Fibroblast of skin of scalp (primary cell): ENCODE measurements at places on chromosomes 4 and X.

DNA sequence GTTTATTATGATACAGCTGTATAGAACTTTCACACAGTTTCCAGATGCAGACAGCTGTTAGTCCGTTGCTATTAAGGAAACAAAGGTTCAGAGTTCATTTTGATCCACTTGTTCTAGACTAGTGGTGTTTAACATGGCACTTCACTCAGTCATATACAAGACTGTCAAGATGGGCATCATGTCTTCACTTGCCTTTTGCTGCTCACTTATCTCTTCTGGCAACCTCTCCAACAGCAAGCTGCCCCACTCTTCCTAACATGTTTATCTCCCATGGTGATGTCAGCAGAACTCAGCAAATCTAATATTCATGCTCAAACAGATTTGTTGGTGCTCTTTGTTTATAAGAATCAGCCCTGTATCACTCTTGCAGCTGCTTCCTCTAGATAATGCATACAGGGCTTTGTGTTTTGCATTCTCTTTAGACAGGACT, 236.2 kb upstream of the HAND2 start:
- no peak for DNase-seq

DNA sequence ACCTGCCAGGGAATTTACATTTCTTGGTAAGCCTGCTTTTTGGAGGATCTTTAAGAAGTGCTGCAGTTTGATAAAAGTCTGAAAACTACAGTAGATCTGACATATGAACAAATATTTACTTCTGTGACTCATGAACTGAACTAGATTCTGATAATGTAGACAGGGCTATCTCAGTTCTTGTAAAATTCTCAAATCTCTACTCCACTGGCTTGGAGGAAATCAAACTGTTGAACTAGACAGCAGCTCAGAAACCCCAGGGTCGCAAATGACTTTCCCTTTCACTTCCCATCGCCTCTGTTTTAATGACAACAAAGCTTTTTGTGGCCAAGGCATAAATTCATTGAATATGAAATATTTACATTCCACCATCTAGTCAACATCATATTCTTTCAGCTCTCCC, 15.4 kb upstream of the OCIAD1 start:
- DNase-seq, result no peak

- DNase-seq, result no peak
These were observed 95.8 kb downstream of the UPRT start for GRCh38 chrX:75369721-75370120.

GRCh38 chrX:47483306-47484268, 565 bp upstream of the ZNF41 start:
- peak; percentile 36 for DNase-seq

DNA sequence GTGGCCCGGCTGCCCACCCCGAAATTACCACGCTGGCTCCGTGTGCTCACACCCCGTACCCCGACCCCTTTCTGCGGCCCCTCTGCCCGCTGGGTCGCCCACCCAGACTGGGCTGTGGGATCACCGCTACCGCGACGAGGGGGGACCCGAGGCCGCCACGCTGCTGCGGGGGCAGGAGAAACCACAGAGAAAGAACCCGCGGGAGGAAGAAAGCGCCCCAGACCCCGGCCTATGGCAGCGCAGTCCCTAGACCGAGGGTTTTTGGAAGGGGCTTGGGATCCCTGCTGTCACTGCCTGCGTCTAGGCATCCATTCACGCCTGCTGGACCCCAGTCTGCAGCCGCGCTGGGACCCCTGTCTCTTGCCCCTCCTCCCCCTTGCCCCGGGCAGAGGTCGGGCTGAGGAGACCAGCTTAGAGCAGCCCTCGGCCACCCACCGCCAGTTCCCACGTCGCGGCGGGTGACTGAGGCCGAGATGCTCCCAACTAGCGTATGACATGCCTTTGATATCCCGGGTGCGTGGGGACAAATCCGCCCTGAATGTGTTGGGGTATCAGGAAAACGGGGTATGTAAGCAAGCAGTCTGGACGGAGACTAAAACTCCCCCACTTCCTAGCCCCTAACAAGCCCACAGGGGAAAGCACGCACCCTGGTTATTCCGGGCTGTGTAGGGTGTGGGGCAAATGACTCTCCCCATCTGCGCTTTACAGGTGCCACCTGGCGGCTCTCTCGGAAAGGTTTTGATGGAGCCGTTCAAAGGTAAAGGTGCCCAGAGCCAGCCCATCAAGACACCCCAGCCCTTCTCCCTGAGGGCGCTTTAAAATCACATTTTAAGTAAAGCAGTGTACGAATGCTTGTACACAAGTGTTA, 862 bp upstream of the INPP4B start:
- no peak for DNase-seq

DNA sequence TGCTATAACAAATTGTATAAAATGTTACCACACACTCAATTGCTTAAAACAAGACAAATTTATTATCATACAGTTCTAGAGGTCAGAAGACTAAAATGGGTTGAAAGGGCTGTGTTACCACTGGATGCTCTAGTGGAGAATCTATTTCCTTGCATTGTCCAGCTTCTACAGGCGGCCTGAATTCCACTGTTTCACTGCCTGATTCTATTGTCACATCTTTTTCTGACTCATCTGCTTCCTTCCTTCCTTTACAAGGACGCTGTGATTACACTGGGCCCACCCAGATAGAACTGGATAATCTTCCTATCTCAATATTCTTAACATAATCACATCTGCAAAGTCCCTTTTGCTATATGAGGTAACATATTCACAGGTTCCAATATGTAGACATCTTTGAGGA, 19.4 kb upstream of the ARMCX1 start:
- no peak for DNase-seq

DNA sequence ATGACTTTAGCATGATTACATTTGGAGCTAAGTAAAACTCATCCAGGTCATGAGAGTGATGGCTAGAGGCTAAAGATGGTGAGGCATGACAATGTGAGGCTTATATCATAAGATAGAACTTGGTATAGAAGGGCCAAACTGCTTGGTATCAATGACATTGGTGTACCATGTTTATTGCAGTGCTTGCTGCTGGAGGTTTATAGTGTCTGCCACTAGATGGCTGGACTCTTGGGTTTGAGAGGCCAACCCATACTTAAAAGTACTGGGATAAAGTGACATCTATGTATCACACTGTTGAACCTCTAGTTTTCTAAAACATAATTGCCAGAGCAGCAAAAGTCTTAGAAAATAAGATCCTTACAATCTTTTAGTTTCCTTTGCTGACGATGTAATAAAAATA, 83.0 kb upstream of the TACR3 start:
- DNase-seq, result no peak

GRCh38 chrX:129779747-129780146, at the start of gene SASH3:
Gene SASH3, plus strand, starts transcription at chrX:129779949. Its CDS starts 149 bp downstream, at chrX:129780098.
- no peak for DNase-seq

GRCh38 chr4:120809518-120809917, 113.0 kb downstream of the PRDM5 start:
- DNase-seq, result no peak

DNA sequence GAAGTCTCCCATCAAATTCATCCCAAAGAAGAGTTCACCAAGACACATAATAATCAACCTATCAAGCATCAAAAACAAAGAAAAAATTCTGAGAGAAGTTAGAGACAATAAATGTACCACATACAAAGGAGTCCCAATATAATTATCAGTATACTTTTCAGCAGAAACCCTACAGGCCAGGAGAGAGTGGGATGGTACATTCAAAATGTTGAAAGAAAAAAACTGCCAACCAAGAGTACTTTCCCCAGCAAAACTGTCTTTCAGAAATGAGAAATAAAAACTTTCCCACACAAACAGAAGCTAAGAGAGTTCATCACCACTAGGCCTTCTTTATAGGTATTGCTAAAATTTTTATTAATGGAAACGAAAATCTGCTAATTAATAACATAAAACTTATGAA, 164.4 kb upstream of the LNX1 start:
- DNase-seq, result no peak

- no peak for DNase-seq
These were observed 1.3 kb downstream of the FAM53A start for GRCh38 chr4:1682860-1683259.

DNA sequence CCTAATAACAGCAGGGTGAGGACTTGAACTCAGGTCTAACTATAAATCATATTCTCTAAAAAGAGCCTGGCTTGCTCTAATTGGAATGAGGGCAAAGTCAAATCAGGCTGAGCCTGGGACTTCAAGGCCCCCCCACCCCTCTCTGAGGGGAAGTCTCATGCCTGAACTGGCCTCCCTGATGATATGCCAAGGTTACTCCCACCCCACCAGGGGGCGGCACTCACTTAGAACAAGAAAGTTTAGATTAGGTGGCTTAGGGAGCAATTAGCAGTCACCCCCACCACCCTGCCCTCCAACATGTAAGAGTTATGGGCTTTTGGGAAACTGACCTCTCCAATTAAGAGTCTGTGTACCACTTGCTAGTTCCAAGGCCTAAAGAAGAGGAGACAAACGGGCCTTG, 2.7 kb downstream of the FOXO4 start:
- peak; percentile 35 for DNase-seq

GRCh38 chr4:118765399-118765798, 70.5 kb downstream of the SEC24D start:
- peak; percentile 98 for DNase-seq

DNA sequence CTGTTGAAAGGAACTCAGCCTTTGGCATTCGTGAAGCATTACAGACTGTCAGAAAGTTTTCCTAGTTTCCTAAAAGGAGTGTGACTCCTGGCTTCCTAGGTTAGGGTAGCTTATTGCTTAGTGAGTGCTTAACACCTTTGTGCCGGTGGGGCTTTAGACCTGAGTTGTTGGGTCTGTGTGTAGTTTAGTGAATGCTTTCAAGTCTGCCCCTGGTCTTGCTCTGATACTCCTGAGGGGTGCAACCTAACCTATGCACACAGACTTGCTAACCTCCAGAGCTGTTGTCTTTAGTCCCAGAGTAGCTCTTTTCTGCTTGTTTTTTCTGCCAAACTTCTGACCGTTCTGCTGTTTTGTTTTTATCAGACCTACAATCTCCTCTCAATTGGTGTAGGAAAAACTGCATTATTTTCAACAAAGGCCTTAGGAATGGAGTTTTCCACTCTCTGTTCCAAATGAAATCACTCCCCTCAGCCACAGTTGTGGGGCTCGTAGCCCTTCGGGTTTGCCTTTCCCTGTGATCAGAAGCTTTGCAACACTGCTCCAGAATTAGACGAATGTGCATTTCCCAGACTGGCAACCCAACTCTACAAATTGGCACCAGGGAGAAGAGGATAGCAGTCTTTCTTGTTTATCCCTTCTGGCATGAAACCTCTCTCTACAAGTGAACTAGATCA, 1399.1 kb upstream of the PCDH7 start:
- DNase-seq, result no peak

DNA sequence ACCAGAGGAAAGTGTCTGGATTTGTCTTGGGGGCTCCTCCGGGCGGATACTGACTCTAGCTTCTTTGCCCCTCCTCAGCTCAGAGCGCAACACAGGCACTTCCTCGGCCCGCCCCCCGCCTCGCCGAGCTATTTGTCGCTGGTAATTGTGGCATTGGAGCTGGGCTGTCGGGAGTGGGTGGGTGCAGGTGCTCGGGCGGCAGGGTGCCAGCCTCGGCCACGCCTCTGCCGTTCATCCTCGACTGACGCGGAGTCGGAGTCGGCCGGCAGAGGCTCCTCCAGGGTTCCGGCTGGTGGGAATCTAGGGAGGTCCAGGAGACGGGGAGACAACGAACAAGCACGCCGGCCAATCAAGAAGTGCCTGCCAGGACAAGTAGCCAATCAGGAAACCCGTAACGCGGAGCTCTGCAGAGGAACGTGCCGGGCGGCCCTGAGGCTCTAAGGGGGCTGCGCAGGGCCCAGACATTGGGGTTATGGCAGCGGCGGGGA, 3.9 kb upstream of the SYN1 start:
- DNase-seq, result peak; percentile 74

- peak; percentile 41 for DNase-seq
These were observed 1.1 kb downstream of the MAML3 start for GRCh38 chr4:140152751-140153418.

GRCh38 chr4:148044089-148044911, 312.4 kb downstream of the ARHGAP10 start:
- DNase-seq, result no peak

GRCh38 chrX:110331444-110332030, 13.7 kb upstream of the AMMECR1 start:
- DNase-seq, result no peak

DNA sequence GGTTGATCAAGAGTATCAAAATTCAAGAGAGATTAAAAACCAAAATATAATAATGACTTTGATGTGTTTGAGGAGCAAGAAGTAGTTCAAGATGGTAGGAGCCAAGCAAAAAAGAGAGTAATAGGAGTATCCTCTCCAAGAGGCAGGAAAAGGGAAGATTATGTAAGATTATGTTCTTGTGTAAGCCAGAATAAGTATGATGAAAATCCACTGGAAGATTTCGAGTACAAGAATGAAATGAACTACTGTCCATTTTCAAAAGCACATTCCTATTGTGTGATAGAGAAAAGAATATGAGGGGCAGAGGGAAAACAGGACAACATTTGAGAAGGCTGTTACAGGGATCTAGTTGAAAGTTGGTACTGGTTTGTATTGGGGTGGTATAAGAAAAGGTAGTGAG, 659.6 kb upstream of the INTU start:
- DNase-seq, result no peak

DNA sequence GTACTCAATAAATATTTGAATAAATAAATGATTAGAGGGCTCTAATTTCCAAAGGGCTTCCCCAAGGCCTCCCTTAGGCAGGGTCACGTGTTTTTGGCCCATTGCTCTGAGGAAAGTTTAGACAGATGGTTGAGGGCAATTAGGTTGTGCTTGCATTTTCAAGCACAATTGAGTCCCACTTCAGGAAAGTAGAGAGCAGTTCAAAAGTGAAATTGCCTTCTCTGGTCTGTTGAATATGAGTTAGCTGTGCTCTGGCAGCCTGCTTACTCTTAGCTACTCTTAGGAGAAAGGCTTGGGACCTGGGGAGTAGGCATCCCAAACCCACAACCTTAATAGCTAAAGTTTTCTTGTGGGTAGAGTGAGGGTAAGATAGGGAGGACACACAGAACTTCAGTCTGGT, 9.0 kb upstream of the DRP2 start:
- DNase-seq, result no peak

- DNase-seq, result no peak
These were observed 36.8 kb upstream of the ARSD start for GRCh38 chrX:2965965-2966364.
